ENCODE measurements at places on chromosomes 5 and 9.

DNA sequence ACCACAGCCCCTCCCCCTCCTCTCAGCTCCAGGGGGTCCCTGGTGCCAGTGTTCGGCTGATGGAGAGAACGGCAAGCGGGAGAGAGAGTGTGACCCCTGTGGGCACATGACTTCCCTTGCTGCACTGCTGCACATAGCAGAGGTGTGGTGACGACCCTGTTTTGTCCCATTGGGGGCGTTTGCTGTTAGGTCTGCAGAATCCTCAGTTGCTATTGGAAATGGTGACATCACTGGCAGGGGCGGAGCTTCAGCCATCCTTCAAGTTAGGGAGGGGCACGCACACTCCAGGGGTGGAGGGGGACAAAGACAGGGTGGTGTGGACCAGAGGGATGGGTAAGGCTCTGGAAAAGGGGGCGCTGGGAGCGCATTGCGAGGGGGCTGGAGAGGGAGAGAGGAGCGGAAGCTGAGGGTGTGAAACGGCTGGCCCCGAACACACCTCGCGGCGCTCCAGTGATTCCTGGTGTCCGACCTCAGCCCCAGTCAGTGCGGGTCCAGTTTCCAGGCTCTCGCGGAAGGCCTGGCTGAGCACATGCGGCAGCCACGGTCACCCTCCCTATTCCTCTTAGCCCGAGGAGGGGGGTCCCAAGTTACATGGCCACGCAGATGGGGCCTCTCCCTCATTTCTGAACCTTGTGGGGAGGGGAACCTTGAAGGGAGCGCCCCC lies 764 bp upstream of the GRIN1 start:
- DNase-seq, result no peak

- no peak for DNase-seq
These were observed 174.7 kb downstream of the PPP2R2B start for GRCh38 chr5:146703899-146704298.

GRCh38 chr9:72203205-72203803 lies 54.1 kb downstream of the GDA start:
- no peak for DNase-seq

DNA sequence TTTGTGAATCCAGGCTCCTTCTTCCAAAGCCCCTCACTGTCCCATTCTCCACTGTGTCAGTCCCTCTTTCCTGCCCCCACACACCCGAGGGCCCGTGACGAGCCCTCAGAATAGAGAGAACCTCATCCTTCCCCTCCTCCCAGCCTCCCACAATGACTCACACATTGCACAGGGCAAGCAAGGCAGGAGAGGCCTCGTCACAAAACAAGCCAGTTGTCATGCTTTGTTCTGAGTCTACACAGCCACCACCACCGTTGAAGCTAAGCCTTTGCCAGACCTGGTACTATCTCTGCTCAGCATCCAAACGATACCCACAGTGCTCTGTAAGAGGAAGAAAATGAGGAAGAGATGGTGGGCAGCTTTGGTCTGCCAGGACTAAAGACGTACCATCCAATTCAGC lies 142.2 kb upstream of the ZNF366 start:
- no peak for DNase-seq

DNA sequence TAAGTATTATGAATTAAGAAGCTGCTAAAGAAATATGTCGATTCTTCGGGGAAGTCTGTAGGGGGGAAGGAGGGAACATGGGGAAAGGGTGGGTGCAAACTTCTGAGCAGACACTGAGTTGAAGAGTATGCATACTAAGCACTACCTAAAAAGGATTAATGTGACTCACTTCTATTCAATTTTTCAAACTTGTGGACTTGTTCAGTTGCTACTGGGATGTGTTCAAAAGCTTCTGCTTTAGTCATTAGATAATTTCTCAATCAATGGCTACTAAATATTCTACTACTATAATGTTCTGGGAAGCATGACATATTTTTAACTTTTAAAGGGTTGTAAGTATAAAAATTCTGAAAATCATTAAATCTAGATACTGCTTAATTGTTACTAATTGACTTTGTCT lies 109.7 kb upstream of the FER start:
- DNase-seq, result no peak

- DNase-seq, result peak; percentile 17
These were observed 833 bp downstream of the ANKHD1 start for GRCh38 chr5:140402258-140403074.

DNA sequence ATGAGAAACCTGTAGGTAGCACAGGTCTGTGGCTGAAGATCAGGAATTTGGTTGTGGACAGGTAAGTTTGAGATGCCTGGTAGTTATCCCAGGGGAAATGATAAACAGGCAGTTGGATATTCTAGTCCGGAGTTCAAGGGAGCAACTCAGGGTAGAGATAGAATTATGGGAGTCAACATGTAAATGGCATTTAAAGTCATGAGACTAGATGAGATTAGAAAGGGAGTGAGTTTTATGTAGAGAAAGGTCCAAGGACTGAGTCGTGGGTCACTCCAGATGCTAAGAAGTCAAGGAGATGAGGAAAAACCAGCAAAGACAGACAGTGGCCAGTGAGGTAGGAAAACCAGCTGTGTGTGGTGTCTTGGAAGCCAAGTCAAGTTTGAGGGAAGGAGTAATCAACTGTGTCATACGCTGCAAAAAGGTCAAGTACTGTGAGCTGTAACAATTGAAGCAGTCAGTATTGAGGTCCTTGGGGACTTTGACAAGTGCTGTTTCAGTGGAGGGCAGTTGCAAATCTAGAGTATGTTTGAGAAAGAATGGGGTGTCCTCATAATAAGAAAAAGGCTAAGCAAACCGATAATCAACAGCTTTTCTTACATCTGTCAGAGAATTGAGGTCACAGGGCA lies 18.2 kb downstream of the GNPDA1 start:
- DNase-seq, result no peak

- DNase-seq, result no peak
These were observed 172.8 kb downstream of the ERCC6L2 start for GRCh38 chr9:96048104-96048955.

- DNase-seq, result no peak
These were observed 162.9 kb upstream of the WWC1 start for GRCh38 chr5:168128557-168128956.

DNA sequence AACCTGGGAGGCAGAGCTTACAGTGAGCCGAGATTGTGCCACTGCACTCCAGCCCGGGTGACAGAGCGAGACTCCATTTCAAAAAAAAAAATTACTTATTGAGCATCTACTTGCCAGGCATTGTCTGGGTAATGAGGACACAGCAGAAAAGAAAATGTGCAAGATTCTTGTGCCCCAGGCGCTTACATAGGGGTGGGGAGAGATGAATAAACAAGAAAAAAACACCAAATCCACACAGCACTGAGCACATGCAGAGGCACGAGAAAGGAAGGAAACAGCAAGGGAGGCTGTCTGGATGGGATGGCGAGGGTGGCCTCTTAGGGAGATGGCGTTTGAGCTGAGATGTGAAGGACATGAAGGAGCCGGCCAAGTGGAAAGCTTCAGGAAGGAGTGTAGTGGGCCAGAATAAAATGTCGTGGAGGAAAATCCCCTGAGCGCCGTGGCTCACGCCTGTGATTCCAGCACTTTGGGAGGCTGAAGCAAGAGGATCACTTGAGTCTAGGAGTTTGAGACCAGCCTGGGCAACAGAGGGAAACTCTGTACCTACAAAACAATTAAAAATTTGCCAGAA lies 13.9 kb downstream of the DYNC2I2 start:
- no peak for DNase-seq

- DNase-seq, result no peak
These were observed 32.3 kb upstream of the CDK5RAP2 start for GRCh38 chr9:120612218-120612617.

DNA sequence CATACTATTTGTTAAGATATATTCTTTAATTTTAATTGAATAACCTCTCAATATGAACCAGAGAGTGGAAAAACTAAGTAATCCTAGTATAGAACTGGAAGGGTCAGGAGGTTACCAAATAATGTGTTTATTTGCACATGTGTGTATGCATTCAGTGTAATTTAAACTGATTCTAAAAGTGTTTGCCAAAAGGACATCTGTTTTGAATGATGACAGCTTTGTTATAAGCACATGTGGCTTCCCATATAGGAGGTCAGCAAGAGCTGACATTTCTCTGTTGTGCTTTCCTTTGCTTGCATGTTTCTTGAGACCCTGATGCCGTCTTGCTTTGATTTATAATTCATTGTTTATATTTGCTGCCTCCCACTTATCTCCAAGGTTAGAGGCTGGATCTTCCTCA lies 383.4 kb downstream of the BRINP1 start:
- DNase-seq, result no peak

DNA sequence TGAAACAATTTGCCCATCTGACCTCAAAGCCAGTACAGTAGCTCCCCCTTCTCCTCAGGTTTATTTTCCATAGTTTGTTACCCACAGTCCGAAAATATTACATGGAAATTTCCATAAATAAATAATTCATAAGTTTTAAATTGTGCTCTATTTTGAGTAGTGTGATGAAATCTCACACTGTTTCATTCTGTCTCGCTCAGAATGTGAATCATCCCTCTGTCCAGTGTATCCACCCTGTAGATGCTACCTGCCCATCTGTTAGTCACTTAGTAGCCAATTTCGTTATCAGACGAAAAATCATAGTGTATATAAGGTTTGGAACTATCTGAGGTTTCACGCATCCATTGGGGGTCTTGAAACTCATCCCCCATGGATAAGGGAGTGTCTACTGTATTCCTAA lies 100.7 kb upstream of the IL7R start:
- DNase-seq, result no peak

GRCh38 chr5:34498572-34498971 lies 157.6 kb upstream of the RAI14 start:
- no peak for DNase-seq

- no peak for DNase-seq
These were observed 404.7 kb downstream of the TLE4 start for GRCh38 chr9:79976257-79977073.

DNA sequence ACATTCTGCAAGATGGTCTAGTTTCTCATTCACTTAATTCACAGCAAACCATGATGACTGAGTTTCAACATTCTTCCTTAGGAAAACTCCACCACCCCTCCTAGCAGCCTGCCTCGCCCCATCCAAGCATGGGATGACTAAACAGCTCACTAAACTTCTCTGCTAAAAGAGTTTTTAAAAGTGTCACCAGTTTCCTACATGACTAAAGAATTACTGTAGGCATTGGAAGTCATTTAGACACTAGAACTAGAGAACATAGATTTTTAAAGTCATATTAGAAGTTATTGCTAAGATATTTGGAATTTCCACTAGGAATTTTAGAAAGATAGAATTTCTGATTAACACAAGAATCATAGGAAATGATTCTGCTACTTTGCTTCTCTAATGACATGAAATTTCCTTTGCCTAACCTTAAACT lies 5.5 kb upstream of the ESM1 start:
- no peak for DNase-seq

- no peak for DNase-seq
These were observed 27.7 kb upstream of the PAX5 start for GRCh38 chr9:37061768-37062167.

DNA sequence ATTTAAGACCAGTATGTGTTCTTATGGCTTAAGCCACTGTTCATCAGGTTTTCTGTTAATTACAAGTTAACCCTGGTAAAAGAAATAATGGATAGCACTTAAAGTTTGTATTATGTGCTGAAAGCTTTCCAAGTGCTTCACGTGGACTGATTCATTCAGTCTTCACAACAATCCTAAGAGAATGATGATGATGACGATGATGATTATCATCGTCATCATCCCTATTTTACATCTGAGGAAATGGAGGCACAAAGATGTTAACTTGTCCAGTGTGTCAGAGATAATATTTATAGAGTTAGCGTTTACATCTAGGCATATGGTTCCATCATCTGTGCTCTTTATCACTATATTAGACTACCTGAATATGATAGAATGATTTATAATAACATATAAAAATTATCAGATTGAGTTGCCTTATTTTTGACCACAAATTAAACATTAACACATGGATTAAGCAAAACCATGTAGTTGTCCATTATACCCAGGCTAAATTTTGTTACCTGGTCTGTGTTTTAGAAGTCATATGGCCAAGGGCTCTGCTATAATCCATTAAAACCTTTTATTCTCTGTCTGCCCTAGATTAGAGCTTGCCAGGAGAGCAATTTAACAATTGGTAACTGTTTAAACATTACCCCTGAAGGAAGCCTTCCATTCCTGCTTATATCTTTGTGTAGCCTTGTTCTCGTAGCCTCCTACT lies 102.3 kb upstream of the MAP3K1 start:
- no peak for DNase-seq

DNA sequence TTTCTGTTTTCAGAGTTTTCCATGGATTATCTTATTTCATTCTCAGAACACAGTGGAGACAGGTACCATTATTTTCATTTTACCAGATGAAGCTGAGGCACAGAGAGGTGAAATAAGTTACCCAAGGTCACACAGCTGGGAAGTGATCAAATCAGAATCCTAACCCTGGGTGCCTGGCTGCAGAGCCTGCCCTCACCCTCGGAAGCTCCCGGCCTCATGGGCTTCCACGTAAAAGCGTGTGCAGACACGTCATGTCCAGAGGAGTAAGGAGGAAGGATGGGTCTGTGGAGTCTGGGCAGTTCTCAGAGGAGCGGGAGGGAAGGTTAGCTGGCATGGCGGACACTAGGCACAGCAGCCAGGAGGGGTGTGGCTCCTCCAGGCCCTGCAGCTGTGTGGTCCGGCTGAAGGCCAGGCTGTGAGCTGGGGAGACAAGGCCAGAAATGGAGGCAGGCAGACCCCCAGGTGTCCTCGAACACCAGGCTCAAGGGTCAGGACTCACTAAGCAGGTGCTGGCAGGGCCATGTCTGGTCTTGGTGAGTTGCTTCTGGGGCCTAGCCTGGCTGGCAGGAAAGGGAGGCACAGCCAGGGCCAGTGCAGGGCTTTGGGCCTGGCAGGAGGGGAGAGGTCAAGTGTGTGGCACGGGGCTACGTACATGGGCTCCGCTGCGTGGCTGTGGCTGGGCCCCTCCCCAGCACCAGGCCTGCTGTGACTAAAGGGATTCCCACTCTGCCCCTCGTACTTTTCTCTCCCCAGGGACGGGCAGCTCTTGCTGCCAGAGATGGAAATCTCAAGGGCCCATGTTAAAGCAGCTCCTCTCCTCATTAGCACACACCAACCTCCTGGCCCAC lies 5.6 kb downstream of the TBC1D9B start:
- no peak for DNase-seq

DNA sequence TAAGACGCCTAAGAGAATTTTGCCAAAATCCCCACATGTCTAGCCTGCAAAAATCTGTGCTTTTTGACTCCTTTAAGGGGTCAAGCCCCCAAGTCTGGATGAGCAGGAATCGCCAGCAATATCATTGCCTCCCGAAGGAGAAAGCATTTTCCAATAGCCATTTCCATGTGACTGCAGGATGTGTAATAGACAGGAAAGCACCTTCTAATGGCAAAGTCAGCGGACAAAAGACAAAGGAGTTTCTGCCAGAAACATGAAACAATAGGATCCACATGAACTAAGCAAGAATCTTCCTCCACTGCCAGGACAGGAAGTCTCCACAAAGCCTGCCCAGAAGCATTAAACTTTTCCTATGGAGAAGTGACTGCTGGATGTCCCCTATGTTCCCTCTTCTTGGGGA lies 177.1 kb upstream of the PCSK5 start:
- DNase-seq, result no peak

DNA sequence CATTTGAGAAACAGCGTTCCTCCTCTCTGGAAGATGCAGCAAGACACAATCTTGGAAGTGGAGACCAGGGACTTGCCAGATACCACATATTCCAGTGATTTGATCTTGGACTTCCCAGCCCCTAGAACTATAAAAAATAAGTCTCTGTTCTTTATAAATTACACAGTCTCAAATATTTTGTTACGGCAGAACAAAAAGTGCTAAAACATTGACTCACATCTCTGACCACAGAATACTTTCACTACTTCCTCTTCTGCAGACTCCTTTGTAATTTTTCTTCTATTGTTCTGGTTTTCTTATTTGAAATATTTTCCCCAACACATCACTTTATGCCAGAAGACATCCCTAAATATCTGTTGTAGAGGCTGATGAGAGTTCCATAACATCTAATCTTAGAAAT lies 706.1 kb upstream of the CDH18 start:
- no peak for DNase-seq
